ENCODE measurements at places on chromosomes 1 and 21.

- no peak for DNase-seq
These were observed 7.5 kb upstream of the CAPN9 start for GRCh38 chr1:230739564-230740290.

- DNase-seq = peak; percentile 67
These were observed 422.8 kb downstream of the CAMTA1 start for GRCh38 chr1:7207875-7208646.

DNA sequence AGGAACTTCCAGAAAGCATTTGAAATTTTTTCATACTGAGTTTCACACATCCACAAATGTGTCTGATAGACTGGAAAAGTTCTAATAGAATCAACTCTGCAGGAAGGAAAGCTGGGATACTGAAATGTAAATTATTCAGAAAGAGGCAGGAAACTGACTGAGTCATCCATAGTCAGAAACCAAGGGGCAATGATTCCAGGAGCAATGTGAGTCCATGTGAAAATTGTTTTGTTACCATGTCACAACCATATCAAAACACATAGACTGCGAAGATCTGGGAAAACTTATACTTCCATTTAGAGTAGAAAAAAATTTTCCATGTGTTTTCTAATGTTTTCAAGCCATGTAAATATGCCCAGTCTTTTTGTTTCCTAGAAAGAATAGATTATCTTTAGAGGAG lies 142.3 kb upstream of the TMPRSS15 start:
- no peak for DNase-seq

GRCh38 chr1:204077979-204078696 lies 5.2 kb downstream of the SOX13 start:
- no peak for DNase-seq

GRCh38 chr1:53486395-53487026 lies 27.3 kb downstream of the DMRTB1 start:
- DNase-seq = no peak

GRCh38 chr1:181089017-181089675 lies 646 bp downstream of the IER5 start:
- DNase-seq = peak; percentile 57

DNA sequence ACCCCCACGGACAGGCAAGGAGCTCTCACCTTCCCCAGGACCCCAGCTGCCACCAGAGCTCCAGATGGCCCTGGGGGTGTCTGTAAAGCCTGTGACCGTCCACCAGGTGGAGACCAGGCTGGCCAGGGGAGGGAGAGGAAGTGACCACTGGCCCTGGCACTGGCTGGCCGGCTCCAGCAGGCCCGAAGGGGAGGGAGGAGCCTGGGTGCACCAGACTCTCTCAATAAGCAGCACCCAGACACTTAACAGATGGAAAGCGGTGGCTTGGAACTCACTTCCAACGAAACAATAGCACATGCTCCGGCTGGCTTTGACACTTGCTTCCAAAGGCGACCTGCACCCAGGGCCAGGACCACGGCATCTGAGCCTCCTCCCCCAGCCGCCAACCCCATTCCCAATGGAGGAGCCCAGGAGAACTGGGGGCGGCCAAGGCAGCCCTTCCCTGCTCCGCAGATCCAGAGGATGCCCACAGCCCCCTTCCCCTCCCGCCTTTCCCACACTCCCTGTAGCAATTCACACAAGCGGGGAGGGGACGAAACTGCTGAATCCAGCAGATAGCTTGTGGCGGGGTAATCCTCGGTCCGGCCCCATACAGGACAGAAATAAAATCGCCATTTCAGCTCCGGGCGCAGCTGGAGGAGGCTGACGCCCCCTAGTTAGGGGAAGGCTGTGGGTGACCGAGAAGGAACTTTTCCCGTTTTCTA lies 742 bp upstream of the PDE9A start:
- DNase-seq = peak; percentile 24

- no peak for DNase-seq
These were observed 36.0 kb downstream of the EIF2B3 start for GRCh38 chr1:44950434-44950833.

Measured in OCI-M1 (cell line).